GM12864 (cell line): ENCODE measurements at places on chromosomes 1 and 21.

GRCh38 chr1:93728480-93729131 lies 47.0 kb upstream of the BCAR3 start:
- no peak for DNase-seq

GRCh38 chr1:28482702-28483101 lies 23.1 kb upstream of the RCC1 start:
- DNase-seq, result no peak

DNA sequence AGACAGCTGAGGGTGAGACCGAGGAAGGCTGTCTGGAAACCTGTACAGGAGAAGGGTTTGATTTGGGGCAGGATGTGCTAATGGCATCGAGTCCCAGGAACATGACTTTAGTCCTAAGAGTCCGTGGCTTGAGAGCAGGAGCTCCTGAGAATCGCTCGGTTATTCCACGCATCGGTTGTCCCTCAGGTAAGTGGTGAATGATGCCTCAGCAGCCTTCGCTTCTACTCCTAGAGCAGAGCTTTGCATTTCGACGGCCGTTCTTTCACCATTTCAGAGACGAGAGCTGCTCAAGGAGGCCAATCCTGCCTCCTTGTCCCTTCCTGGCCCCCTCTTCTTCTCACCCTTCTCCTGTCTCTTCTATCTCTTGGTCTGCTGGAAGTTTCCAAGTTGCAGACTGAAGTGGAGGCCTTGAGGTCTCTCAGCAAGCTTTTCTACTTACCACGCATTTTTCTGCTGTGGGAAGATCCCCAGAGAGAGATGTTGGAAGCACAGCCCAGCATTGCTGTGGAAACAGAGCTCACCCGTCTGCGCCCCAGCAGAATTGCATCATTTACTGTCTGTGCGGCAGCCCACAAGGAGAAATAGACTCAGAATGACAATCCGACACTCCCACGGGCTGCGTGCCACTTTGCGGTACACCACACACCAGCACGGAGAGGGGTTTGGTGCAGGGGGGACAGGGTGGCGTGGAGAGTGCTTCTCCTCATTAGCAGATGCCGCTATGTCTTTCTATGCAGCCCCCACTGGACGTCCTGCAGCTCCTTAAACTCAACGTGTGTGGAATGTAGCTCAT lies 270.7 kb upstream of the C1orf174 start:
- no peak for DNase-seq

DNA sequence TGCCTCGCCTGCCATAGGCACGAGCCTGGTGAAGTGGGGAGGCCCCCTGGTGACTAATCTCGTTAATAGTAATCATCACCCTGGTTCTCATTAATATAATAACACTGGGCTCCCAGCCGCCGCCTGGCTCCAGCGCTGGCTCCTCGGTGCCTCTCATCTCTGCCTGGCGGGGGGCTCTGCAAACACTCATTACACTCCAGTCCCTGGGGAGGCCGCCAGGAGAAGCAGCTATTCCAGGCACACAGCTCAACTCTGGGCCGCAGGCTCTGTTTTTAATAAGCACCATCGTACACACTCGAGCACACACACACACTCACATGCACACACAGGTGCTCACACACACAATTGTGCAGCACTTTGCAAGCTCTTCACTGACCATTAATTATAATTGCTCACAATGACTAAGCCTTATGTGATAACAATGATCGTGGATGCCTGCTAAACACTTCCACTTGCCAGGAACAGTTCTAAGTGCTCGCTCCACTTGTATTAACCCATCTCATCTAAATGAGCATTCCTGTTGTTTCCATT lies 52.2 kb downstream of the SDC3 start:
- no peak for DNase-seq

GRCh38 chr1:234955107-234955731 lies 173.4 kb downstream of the TOMM20 start:
- no peak for DNase-seq

DNA sequence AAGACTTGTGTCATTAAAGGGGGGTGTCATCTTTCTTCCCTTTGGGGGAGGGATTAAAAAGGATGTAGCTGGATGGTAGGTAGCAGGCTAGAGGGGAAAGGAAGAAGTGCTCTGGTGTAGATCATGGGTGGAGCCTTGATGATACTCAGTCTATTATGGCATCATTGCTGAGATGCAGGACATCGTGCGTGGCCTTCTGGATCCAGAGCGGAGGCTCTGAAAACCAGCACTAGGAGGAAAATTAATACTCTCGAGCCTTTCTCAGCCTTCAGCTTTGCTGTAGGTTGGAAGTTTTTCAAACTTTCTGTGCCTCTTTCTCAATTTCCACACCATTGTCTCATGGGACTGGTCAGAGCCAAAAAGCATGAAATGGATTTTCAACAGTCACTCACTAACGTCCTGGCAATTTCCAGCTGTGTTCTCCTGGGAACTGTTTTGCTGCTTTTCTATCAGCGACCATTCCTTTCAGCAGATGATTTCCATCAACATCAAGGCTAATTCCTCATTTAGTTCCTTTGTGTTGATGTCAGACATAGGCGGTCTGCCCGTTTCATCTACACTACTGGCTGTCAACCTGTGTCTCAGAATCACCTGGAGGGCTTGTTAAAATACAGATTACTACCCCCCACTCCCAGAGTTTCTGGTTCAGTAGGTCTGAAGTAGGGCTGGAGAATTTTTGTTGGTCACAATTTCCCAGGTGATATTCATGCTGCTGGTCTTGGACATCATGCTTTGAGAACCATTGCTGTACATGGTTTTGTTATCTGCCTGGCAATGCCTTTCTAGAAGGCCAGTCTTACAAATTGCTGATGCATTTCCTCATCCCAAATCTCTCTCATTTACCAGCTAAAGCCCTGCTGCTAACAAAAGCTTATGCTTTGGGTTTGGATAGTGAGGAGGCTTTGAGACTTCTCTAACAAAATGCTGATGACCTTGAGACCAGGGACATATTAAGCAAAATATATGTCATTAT lies 7.7 kb downstream of the CACNA1E start:
- no peak for DNase-seq

DNA sequence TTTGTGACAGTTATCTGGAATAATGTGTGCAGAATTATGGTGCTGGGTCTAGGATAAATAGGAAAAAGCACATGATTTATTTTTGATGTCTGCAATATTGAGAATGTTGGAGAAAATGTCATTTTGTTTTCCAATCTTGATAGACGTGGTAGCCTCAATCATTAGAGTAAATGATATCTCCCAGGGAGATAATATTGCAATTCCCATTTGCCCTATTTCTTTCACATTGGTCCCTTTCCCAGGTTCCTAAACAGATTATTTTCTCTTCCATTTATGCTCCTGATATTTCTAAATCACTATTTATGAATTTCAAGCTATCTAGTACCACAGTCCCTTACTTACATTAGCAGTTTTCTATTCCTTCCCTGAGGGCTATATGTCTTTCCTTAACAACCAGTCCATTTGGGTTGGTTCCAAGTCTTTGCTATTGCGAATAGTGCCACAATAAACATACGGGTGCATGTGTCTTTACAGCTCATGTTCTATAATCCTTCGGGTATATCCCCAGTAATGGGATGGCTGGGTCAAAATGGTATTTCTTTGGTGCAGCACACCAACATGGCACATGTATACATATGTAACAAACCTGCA lies 447.3 kb downstream of the PLA2G4A start:
- no peak for DNase-seq

DNA sequence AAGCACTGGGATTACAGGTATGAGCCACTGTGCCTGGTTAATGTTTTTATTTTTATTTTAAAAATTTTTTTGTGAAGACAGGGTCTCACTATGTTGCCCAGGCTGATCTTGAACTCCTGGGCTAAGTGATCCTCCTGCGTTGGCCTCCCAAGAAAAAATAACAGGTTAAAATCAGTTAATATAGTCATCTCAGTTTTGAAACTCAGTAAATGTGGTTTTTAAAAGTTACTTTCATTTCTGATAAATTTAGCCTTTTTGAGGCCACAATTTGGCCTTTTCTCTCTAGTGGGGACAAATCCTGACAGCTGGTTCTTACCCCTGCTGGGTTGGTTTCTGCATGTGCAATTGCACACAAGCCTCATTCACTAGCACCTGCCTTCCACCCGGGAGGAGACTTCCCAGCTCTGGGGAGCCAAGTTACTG lies 13.3 kb downstream of the PMF1 start:
- DNase-seq, result peak; percentile 89

GRCh38 chr1:9324246-9325096 lies 31.8 kb downstream of the SPSB1 start:
- no peak for DNase-seq

DNA sequence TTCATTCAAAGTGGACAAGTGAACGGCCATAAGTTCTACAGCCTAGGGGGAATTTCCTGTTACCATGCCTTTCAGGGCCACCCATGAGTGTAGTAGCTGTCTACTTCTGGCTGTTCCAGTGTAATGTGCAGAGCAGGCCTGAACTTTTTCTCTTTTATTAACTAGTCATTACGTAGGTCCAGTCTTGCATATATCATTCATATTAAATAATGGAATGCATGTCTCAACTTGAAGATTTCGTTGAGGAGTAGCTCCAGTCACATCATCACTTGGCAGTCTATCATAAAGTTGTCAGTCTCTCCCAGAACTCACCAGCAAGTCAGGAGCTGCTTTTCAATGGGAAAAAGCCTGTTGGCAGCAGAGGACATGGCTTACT lies 12.0 kb upstream of the GIPC2 start:
- no peak for DNase-seq

GRCh38 chr1:169550294-169550693 lies 36.0 kb downstream of the F5 start:
- peak; percentile 12 for DNase-seq
